ENCODE measurements at places on chromosomes 13 and 19.

- no peak for DNase-seq
Measured at GRCh38 chr13:81393721-81394120, 1052.8 kb upstream of the SPRY2 start.

DNA sequence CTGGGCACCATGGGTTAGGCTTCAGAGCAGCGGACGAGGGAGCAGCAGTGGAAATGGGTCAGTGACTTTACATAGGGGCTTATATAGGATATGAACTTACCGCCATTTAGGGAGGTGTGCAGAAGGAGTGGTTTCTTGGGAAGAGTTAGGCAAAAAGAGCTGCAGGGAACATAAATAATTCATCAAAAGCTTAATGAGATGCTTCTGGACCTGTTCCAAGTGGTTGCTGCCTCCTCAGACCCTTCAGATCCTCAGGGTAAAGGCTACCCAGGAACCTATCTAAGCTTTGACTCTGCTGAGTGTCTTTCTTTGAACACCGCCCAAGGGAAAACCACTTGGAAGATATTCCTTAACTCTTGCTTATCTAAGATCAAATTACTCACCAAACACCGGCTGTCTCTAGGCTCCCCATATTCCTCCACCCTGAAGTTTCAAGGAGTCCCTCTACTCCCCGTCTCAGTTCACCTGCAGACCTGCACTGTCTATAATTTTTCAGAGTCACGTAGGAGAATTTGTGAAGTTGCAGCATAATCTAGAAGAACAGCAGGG is at the start of gene IGFL4:
Gene IGFL4, minus strand, starts transcription at position 51 of the 549 bp plus-strand sequence. Its CDS starts 40 bp downstream, at position 11.
- DNase-seq: peak; percentile 64

DNA sequence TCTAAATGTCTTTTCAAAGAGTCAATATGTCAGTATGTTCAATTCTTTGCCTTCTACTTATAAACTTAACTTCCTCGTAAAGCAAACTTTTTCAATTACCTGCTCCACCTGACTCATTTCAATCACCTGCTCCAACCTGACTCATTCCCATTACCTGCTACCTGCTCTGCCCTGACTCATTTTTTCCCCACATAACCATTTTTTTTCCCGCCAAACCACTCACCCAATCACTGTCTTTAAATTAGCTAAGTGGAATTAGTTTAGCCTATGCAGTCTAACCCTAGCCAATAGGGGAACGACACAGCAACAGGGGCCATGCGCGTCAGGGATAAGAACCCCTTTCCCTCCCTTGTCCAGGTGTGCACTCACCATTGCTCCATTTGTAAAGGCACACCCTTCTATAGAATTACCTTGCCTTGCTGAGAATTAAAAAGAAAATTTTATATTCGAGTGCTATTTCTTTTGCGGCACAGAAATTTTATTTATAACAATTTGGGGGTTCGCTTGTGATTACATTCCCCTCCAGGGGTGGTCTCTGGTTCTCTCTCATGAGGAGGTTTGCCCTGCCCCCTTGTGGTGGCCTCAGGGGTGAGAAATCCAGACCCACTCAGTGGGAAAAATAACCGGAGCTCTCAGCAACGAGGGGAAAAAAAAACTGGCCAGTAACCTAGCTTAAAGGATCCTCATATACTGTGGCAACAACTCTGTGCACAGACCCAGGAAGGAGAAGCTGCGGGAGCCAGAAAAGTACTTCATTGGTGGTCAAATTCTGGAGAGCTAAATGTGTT is 193.1 kb downstream of the ZNF486 start:
- DNase-seq: no peak

DNA sequence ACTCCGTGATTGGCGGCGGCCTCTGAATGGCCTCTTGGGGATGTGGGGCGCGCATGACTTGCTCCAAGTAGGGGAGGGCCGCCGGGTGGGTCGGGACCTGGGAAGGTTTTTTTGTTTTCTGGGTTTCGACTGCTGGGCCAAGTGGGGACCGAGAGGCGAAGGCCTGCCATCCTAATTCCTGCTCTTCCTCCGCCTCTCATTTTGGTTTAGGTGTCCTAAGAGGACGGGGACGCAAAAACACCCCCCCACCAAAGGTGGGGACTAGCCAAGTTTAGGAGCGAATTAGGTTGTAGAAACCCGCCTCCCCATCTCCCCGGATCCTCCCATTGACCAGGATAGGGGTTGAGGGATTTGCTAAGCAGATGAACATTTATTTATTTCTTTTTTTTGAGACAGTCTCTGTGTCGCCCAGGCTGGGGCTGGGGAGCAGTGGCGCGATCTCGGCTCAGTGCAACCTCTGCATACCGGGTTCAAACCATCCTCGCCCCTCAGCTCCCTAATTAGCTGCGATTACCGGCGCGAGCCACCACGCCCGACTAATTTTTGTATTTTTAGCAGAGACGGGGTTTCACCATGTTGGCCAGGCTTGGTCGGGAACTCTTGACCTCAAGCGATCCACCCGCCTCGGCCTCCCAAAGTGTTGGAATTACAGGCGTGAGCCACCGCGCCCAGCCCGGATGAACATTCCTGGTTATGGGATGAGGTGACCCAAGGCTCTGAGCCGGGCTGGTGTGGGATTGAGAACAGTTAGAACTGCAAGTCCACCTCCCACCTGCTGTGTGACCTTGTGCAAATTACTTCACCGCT is 838 bp downstream of the PPP2R1A start:
- peak; percentile 43 for DNase-seq

DNA sequence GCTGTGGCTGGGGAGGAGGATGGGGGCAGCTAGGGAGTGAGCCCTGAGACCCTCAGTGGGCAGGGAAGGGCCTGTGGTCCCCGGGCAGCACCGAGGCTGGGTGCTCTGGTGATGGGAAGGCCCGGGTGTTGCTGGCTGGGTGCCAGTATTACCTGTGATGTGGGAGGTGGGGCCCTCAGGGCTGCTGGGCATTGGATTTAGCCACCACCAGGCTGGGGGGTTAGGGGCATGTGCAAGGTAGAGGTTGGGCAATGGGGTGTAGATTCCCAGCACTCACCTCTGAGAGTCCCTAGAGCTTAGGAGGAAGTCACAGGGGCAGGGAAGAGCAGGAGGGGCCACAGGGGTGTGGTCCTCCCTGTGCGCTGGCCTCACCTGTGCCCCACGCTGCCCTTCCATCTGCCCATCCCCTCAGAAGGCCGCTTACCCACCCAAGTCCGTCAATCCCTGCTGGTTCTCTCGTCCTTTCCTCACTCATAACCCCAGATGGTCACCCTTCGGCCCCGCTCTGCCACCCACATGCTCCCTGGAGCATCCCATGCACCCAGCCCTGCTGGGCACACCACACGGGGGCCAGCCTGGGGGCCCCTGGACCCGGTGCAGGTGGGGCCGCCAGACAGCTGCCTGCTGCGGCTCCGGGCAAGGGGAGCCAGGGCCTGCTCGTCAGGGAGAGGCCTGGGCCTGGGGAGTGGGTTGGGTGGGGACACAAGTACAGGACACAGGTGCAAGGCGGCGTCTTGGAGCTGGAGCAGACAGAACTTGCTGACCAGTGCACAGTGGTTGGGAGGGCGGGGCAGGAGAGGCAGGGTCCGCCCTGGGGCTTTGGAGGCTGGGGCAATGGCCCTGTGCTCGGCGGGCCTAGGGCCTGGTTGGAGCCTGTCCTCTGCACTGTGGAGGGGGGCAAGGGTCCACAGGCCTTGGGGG is 12.5 kb downstream of the EPN1 start:
- no peak for DNase-seq

GRCh38 chr13:25690582-25690981 is 318.8 kb downstream of the ATP8A2 start:
- peak; percentile 40 for DNase-seq

DNA sequence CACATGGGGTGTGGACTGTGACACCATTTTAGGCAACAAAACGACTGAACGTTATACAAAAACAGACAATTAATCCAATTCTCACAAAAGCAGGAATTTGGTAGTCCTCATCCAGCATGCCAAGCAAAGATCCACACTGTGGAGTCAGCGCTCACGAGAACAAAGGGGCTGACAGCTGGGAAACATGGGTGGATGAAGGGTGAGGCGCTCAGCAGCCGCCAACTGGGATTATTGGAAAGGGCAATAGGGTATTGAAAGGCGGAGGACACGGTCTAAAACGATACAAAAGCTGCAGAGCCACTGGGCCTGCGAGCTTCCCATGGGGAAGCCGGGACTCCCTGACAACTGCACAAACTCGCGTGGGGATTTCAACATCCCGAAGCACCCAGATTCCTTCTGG is 4.7 kb upstream of the ZNF813 start:
- DNase-seq: no peak

GRCh38 chr13:31011901-31012654 is 79.6 kb downstream of the TEX26 start:
- DNase-seq: no peak

DNA sequence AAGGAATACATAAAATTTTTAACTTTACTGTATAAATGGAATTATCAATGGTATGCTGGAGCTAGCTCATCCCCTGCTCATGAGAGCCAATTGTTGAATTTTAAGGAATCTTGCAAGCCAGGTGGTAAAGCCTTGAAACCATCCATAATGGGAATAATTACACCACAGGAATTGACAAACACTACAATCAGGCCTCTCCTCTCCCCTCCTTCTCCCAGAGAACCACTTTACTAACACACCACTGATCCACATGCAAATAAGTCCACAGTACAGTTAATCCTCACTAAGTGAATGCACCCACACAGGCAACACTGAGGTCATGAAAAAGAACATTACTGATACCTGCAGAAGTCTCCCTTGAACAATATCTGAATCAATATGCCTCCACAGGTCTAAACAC is 140.5 kb downstream of the KLF12 start:
- DNase-seq: no peak

- no peak for DNase-seq
Measured at GRCh38 chr13:22161871-22162270, 491.0 kb downstream of the FGF9 start.

DNA sequence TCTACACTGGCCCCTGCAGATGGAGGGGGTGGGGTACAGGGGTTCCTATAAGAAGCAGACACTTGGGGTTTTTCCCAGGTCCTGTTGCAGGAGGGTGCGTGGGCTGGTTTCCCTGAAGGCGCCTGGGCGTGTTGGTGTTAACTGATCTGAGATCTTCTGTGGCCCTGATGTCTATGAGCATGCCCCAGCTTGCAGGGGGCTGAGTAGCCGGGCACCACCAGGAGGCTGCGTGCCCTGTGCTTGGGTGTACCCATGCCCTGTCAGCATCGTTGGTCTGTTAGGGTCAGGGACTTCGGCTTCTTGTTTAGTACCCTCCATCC is 45.3 kb downstream of the CAPN12 start:
- peak; percentile 98 for DNase-seq

DNA sequence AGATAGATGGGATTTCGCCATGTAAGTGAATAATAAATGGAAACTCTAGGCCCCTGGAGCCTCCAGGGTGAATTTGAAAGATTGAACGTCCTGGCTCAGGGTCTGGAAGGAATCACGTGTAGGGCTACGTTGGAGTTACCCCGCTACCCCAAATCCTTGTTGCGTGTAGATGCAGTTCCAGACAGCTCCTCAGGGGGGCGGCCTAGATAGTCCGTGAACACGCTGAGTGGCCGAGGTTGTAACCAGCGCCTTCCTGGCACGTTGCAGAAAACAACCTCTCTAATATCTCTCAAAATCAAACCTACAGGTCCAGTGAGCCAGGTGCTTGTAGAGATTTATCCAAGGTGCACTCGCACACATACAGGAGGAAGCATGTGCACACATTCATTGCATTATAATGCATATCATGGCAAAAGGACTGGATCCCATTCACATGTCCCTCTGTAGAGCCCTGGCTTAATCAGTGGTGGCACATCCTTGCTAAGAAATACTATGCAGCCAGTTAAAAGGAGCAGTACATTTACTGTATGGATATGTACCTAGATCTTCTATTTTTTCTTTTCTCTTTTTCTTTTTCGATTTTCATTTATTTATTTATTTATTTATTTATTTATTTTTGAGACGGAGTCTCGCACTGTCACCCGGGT is 2.5 kb upstream of the KEAP1 start:
- DNase-seq: peak; percentile 52

- DNase-seq: no peak
Measured at GRCh38 chr13:94128430-94128829, 351.1 kb downstream of the DCT start.

- peak; percentile 81 for DNase-seq
Measured at GRCh38 chr13:73096173-73096572, 37.4 kb downstream of the KLF5 start.

DNA sequence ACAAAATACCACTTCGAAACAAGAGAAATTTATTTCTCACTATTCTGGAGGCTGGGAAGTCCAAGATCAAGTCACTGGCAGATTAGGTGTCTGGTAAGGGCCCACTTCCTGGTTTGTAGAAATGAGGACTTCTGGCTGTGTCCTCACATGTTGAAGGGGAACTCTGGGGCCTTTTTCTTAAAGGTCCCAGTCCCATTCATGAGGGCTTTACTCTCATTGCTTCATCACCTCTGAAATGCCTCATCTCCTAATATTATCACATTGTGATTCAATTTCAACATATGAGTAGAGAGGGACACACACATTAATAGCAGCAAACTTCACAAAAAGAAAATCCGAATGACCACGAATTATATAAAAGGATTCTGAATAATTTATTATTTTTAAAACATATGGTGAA is 21.6 kb upstream of the SIGLEC14 start:
- no peak for DNase-seq

- DNase-seq: no peak
Measured at GRCh38 chr13:46620029-46620428, 67.1 kb downstream of the LRCH1 start.

- no peak for DNase-seq
Measured at GRCh38 chr13:24868874-24869273, 104.9 kb downstream of the RNF17 start.

- DNase-seq: no peak
Measured at GRCh38 chr19:55494172-55494761, 6.0 kb downstream of the SSC5D start.

DNA sequence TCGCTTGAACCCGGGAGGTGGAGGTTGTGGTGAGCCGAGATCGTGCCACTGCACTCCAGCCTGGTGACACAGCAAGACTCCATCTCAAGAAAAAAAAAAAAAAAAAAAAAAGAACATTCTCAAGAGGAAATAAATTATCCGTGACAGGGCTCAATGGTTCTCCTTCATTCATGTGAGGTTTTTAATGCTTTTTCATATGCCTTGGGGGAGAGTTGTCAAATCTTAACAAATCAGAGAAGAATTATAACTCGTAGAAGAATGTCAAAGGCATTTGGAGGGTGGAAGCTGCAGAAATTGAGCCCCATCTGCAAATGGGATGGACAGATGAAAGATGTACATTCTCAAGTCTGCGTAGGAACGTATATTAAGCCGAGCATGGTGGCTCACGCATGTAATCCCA is 34.9 kb upstream of the HOMER3 start:
- no peak for DNase-seq

- DNase-seq: no peak
Measured at GRCh38 chr13:80436571-80437169, 95.7 kb upstream of the SPRY2 start.
